IMR-90 (cell line): ENCODE measurements at places on chromosomes 2 and 18. TPM values are rescaled to one million over a fixed set of nuclear protein-coding genes. Genes with fewer than 3 reads are reported as not detected.

DNA sequence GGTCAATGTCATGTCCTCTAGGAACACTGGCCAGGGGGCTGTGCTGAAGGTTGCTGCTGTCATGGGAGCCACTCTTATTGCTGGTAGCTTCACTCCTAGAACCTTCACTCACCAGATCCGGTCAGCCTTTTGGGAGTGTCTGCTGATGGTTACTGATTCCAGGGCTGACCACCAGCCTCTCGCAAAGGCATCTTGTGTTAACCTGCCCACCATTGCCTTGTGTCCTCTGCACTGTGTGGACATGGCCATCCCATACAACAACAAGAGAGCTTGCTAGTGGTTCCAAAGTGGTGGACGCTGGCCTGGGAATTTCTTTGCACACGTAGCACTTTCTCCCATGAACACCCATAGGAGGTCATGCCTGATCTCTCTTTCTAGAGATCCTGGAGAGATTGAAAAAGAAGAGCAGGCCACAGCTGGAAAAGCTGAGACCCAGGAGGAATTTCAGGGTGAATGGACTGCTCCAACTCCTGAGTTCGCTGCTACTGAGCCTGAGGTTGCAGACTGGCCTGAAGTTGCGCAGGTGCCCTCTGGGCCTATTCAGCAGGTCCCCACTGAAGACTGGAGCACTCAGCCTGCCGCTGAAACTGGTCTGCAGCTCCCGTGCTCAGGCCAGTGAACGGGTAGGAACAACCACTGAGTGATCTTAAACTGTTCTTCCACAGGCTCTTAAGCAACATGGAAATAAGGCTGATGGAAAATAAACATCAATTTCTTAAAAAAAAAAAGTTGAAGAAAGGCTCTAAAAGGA is 18.7 kb upstream of the C2orf80 start:
- DNase-seq = no peak

DTNA gene
- 7.5 and 9.5 TPM in 2 replicates for total RNA-seq

GRCh38 chr18:60404486-60405085 is 32.0 kb upstream of the MC4R start:
- no peak for DNase-seq

GRCh38 chr18:4125627-4126230 is 329.4 kb downstream of the DLGAP1 start:
- no peak for DNase-seq

DNA sequence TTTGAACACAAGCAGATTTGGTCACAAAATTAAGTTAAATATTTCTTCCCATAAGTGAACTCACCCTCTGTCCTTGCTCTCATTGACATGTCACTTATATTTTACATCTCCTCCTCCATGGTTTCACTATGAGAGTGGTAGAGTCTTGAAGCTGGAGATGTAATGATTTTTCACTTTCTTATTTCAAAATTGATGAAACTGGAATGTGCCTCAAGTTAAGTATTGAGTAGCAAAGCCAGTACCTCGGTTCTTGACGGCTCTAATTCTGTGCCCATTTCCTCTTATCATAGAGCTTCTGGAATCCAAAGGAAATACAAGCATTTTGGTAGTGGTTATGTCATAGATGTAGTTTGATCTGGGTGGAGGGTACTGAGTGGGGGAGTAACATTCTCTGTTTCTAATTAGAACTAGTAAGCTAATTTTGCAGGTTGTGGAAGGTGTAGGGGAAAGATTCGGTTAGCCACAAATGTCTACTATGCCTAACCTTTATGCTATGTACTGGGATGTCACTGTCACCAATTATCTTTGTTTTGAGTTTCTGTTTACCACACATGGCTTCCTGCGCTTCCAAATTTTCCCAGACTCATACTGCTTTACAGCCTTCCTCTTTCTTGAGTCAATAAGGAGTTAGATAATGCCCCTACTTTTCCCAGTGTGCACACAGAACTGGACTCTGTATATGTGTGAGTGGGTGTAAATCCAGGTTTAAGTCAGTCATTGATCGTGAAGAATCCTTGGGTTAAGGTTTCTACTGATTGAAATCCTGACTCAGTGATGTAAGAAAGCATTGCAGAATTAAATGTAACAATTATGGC is 96.8 kb downstream of the DIS3L2 start:
- DNase-seq = no peak
